NCI-H1105 treated with DMSO at 0.1 percent for 48 hours (cell line): ENCODE measurements at places on chromosomes 2 and 18.

DNA sequence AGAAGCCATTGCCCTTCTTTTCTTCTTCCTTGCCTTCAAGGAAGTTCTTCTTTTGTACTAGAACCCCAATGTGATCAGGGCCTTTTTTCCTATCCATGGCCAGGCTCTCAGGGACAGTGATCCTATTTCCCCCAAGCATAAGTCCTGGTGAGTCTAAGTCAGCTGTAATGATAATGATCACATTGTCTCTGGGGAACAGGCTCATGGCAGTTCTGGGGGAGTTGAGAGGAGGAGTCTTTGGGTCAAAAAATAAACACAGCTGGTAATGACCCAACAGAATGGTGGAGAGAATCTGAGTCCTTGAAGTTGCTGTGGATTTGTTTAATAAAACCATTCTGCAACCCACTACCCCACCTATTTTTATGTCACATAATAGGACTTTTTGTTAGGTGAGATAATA is 96.6 kb downstream of the SOCS6 start:
- DNase-seq = no peak

DNA sequence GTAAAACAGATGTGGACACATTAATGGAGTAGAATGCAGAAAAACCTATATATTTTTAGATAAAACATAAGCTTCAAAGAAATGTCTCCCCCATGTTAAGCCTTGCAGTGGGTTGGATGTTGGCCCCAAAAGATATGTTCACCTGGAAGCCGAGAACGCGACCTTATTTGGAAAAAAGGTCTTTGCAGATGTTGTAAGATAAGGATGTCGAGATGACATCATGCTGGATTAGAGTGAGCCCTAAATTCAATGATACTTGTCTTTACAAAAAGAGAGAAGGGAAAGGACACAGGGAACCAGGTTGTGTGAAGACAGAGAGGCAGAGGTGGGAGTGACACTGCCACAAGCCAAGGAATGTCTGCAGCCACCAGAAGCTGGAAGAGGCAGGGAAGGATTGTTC is 3.1 kb upstream of the NCK2 start:
- DNase-seq = no peak

DNA sequence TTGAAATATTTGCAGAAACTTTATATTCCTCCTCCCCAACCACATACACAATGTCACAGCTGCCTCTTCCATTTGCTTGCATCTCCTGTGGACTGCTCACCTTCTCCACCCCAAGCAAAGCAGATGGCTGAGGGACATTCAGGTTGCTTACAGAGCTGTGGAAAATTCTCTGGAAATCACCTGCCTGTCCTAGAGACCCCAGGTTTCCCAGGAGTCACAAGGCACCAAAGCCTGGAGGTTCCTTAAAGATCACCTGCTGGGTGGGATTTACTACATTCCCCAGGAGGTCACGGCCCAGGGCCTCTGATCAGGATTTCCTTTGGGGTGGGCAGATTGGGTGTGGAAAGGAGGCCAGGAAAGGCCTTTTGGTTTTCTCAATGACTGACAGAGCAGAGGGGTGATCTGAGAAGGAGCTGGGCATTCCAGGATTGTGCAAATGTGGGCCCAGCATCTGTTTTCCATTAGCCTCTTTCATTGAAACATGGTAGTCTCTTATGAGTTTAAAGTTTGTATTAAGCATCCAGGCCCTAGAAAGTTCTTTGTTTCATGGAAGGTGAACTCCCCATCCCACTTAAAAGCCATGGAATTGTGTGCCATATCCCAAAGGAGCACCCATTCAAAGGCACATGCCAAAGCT is 410.7 kb upstream of the TNP1 start:
- no peak for DNase-seq

DNA sequence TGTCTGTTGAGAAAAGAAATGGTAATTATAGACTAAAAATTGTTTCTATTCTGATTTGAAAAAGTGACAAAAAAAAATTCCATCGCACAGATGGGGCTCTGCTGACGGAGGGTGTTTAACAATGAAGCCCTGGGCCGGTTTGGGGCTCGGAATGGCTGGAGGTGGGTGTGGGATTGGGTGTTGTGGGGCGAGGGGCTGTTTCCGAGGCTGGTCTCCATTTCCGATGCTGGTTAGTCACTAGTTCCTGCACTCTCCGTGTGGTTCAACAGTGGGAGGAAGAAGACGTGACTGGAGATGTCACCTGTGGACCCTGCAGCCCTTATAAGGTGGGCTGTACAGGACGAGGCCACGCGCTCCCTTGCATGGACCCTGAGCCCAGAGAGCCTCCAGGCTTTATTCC is 143.2 kb downstream of the KLHL29 start:
- DNase-seq = no peak

DNA sequence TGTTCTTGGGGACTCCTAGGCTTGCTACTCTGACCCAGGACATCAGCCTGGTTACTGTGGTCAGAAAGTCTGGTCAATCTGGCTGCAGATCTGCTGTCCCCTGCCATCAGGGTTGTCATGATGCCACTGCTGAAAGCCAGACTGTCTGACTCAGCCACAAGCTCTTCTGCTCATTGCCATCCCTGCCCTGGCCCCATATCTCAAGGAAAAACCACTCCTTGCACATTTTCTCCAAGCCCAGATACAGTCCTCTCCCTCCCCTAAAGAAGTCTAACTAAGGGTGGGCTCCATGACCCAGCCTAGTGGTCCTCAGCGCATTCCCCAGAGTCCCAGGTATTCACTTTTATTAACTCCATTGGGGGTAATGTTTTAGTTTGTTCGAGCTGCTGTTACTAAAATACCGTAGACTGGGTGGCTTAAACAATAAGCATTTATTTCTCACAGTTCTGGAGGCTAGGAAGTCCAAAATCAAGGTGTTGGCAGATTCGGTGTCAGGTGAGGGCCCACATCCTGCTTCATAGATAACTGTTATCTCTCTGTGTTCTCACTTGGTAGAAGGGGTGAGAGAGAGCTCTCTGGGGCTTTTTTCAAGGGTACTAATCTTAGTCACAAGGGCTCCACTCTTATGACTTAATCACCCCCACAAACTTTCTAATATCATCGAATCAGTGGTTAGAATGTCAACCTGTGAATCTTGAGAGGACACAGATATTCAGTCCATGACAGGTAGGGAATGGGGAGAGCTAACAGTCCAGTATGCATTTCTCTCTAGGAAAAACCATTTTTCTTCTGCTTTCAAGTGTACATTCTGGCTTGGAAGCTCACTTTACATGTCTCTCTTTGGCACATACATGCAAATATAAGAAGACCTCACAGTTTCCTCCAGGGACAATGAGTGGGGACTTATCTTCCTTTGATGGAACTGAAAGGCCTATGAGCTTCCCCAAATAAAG is 94.8 kb upstream of the CXCR4 start:
- no peak for DNase-seq

DNA sequence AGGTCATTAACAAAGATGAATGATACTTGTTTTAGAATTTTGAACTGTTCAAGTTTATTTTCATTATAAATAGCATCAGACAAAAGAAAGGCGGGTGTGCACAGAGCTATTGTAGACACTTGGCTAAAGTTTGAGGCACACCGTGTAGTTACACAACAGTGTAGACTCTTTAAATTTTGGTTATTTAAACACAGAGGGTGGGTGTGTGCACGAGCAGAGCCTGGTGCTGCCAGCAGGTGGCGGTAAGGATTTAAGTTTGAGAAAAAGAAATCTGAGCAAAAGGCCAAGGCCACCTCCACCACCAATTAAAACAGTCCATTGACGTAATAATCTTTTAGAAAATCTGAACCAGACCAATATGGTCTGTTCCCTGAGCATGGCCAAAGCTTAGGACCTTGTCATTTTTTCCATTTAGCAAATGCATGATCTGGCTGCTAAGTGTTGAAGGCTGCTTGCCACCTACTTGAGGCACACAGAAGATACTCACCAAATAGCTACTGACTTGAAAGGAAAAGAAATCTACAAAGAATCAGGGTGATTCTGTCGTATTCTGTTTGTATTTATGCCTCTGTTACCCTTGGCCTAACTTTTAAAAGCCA is 14.3 kb downstream of the COPS7B start:
- DNase-seq = peak; percentile 21

DNA sequence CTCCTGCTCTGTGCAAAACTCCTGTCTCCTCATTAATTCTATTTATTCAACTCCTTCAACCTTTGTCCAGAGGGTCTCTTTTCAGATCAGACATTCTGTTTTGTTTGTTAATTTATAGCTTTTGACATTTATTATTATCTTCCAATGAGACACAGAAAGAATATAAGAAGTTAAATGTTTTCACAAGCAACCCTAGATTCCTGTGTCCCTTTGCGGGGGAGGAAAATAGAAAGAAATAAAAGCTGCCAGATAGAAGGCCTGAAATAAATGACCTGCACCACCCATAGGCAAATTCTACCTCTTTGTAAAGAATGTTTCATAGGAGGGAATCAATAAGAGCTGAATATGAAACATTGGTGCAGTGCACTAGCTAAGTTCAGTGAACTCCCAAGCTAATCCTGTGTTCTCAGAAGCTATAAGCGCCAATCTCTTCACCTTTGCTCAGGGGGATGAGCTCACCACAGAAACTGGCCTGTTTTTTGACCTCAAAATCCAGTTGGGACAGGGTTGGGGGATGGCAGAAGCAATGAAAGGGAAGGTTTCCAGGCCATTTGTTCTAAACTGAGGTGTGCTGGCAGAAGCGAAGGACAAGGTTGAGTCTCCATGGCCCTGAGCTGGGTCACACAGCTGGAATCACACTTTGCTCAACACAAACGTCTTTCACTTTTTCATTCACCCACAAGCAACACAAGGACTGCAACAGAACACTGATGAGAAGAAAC is 258.6 kb downstream of the NRXN1 start:
- no peak for DNase-seq

- DNase-seq = no peak
These were observed 527.6 kb upstream of the MEX3C start for GRCh38 chr18:51724790-51725721.

DNA sequence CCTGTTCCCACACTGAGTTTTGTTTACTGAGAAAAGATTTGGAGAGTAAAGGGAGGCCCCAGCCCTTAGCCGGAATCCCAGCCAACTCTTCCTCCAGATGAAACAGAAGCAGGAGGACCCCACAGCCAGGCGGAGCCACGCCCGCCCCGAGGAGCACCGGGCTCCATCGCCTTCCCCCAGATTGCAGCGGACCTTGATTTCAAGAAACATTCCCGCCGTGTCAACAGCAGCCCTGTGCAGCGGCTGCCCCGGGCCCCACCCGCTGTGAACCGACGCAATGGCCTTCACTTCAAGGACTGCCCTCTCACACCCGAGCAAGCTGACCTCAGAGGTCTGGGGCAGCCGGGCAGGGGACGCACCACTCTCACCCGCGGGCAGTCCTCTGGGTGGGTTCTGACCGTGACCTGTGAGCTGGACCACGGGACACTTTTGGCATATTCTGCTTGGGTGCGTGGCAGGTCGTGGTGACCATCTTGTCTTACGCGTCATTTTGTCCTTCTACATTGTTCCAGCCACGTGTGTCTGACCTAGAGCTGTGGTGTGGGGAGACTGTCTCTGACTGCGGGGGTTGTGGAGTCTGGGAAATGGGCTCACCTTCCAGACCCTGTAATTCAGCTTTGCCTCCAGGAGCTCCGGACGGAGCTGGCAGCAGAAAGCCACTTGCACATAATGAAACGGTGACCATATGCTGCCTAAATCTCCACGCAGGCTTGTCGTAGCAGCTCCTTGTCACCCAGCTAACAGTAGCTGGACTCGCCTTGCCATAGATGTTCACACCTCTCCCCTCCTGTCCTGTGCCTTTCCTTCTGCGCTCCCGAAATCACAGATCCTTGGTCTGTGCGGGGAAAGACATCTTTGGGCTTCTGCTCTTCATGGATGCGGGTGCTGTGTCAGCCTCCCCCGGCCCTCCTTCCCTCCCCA is 32.0 kb upstream of the INHBB start:
- no peak for DNase-seq

GRCh38 chr18:49021433-49022129 is 70.8 kb upstream of the SMAD7 start:
- DNase-seq = no peak

GRCh38 chr2:188345426-188345825 is 53.8 kb downstream of the GULP1 start:
- DNase-seq = no peak

GRCh38 chr2:219334076-219334475 is 1.5 kb upstream of the RESP18 start:
- DNase-seq = no peak

DNA sequence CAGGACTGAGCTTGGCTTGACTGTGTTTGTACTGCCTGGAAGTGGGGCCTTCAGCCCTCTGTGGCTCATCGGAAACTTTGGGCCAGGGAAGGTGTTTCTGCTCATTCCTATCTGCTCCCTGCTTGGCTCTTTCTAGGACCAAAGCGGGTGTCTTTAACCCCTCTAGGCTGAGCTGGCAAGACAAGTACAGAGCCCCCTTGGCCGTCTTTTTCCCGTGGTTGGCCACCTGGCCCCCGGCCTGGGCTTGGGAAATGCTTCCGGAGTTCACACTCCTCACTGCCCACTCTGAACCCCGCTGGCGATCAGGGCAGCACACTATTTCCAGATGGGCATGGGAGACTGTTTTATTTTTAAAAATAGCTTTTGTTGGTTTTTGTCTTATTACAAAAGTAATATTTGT is 243.0 kb downstream of the DYSF start:
- DNase-seq = no peak

DNA sequence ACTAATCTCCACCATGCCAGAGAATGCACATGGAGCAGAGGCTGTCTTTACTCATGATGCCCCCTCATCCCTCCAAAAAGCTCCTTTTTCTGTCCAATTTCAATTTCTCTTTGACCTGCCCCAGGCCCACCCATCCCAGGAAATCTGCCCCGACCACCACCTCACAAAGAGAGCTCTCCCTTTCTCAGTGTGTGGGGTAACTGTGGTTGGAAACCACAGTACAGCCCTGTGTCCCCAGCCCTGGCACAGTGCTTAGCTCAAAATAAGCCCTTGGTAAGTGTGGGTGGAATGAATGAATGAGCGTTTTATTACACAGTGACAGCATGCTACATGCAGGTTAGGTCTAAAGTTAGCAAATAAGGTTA is 43.7 kb upstream of the CAB39 start:
- no peak for DNase-seq

DNA sequence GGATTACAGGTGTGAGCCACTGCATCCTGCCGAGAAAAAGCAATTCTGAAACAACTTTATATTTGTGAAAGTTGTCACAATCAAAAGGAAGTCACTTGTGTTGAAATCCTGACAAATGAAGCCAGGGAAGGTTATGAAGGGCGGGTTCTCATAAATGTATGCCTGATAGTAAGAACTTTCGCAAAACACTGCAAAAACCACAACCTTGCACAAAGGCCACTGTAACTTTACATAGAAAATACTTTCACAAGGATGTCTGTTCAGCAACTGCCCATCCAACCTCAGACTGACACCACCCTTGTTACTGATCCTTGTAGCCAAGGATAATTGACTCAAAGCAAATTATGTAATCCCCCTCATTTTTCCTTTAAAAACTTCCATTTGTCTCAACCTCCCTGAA is 90.6 kb downstream of the SLC4A3 start:
- DNase-seq = no peak
